ENCODE measurements at places on chromosomes 5 and 9.

DNA sequence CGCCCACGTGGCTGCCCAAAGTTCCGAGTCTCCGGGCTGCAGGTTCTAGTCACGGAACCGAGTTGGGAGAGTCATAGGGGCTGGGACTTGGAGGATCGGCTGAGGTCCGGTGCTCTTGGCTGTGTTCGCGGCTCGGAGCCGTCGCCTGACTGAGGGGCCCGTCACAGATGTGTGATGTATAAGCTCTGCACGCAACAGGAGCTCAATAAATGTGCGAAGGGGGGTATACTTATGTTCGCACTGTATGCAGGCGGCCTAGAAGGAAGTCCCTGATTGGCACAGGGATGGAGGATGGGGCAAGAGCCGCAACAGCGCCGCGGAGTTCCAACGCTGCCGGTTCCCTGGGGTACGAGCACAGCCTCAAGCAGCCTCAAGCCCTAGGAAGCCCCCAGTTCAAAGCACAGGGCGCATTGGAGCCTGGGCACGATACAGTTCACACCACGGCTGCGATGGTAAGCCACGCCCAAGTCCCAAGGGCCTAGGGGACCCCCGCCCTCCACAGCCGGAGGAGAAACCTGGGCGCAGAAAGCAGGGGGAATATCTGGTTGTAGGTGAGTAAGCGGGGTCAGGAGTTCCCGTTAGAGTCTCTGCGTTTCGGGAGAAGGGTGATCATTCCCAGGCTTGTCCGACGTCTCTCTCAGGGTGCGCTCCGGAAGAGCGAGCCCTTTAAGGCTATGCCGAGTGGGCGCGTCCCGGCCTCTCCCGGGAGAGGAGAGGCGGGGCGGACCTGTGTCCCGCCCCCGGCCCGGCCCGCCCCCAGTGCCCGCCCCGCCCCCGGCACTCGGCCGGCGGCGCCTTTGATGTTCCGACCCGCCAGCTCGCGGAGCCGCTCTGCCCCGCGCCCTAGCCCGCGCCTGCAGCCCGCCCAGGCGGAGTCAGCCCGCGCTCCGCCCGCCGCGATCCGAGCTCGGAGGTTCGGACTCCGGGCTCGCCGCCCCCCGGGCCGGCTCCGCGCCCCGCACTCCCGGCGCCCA is at the start of gene TCF7:
Gene TCF7 (plus strand): TSS at position 780 of the 974 bp plus-strand sequence. CDS start 226 bp downstream, outside the sequence.
- peak; percentile 66 for DNase-seq

GRCh38 chr5:151315998-151316597 is 12.5 kb upstream of the SLC36A3 start:
- peak; percentile 46 for DNase-seq

DNA sequence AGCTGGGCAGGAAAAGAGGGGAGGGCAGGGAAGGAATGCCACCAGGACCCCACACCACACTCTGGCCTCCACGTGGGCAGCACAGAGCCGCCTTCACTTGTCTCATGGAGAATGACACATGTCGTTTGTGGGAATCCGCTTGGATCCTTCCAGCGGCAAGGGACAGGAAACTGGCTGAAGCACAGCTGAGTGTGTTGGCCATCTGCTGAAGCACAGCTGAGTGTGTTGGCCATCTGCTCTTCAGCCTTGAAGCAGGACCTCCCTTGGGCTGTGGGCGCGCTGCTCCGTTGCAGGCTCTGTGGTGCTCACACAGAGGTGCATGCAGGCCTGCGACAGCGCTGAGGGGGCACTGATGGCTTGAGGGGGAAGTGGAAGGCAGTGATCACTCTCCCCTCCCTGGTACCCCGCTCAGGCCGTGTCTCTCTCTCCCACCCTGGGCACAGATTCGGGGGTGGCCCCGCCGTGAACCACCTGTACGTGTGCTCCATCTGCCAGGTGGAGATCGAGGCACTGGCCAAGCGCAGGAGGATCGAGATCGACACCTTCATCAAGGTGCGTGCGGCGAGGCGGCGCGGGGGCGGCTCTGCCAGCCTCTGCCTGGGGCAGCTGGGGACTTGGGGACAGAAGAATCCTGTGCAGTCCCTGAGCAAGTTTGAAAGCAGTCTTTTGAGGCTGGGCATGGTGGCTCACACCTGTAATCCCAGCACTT is 40.6 kb downstream of the USP20 start:
- DNase-seq = no peak

GRCh38 chr9:6239048-6239461 is 23.4 kb downstream of the IL33 start:
- DNase-seq = no peak

GRCh38 chr5:115588640-115589039 is 13.6 kb downstream of the TICAM2 start:
- no peak for DNase-seq

DNA sequence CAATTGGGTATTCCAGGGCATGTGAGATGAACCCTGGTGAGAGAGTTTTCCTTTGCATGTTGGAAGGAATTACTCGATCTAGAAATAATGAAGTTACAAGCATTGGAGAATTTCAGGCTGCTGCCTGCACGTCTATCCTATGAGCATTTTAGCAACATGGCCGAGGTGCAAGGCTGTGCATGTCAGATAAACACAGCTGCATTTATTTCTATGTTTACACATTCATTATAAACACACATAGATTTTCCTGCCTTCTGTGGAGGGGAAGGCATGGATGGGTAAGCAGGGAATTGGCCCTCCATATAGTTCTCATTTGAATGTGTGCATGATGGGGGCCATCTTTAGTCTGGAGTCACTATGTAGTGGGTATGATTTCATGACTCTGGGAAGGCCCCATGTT is 42.3 kb downstream of the AOPEP start:
- DNase-seq = no peak
